ENCODE measurements at places on chromosomes 6 and 20.

- DNase-seq, result peak; percentile 14
Measured at GRCh38 chr20:39311851-39312506, 349.8 kb downstream of the DHX35 start.

- DNase-seq, result no peak
Measured at GRCh38 chr20:49792611-49793010, 20.0 kb upstream of the SLC9A8 start.

GRCh38 chr6:121639021-121639420, 203.6 kb downstream of the GJA1 start:
- no peak for DNase-seq

DNA sequence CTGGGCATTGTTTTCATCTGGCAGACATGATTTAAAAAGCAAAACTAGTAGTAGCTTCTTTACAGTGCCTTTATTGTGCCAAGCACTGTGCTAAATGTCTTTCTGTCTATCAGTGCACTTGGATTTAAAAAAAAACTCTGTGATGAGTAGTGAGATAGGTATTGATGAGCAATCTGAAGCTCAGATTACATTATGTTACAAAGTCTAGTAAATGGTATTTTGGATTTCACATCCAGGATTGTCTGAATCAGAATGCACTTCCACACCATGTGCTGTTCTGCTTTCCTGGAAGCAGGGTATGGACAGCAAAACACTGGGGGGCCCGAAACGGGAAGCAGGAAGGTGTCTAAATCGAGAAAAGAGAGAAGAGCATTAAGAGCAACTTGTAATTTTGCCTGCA, 103.4 kb upstream of the CCN2 start:
- DNase-seq, result no peak

- DNase-seq, result no peak
Measured at GRCh38 chr6:111880181-111880888, 7.1 kb upstream of the FYN start.

GRCh38 chr6:150680510-150680909, 80.8 kb downstream of the PLEKHG1 start:
- no peak for DNase-seq

- peak; percentile 43 for DNase-seq
Measured at GRCh38 chr20:63772781-63773518, 33.4 kb downstream of the SLC2A4RG start.

DNA sequence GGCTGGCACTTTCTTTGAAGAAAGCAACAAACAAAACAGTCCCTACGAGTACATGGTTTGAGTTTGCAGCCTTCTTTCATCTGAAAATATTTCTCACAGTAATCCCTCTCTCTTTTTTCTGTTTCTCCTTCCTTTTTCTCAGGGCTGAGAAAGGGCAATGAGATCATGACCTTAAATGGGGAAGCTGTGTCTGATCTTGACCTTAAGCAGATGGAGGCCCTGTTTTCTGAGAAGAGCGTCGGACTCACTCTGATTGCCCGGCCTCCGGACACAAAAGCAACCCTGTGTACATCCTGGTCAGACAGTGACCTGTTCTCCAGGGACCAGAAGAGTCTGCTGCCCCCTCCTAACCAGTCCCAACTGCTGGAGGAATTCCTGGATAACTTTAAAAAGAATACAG, 80.7 kb upstream of the CLDN20 start:
- no peak for DNase-seq

DNA sequence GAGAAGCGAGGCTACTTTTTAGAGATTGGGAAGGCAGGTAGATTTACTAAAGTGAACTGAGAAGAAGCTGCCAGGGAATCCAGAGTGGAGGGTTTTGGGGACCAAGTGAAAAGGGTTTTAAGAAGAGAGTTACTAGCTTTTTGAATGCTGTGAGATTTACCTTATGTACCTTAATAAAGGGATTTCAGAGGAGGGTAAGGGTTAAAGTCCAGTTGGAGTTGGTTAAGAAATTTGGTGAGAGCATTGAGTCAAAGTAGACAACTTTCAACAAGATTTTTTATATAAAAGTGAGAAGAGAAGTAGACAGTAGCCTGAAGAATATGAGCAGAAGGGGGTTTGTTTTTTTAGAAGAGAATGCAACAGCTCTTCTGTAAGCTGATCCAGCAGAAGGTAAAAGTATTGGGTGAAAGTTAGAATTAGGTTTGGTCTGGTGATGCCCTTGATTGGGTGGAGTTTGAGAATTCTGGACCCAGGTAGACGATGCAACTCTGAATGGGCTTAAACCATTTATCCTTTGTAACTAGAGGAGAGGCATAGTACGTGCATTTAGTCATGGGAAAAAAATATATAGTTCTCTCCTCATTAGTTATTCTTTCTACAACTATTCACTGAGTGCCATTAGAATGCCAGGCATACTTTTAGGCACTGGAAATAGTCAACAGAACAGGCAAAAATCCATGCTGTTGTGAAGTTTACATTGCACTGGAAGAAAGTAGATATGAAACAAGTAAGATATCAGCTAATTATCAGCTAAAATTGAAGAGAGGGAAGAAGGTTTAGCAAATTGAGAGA, 44.8 kb downstream of the ATRN start:
- DNase-seq, result no peak

DNA sequence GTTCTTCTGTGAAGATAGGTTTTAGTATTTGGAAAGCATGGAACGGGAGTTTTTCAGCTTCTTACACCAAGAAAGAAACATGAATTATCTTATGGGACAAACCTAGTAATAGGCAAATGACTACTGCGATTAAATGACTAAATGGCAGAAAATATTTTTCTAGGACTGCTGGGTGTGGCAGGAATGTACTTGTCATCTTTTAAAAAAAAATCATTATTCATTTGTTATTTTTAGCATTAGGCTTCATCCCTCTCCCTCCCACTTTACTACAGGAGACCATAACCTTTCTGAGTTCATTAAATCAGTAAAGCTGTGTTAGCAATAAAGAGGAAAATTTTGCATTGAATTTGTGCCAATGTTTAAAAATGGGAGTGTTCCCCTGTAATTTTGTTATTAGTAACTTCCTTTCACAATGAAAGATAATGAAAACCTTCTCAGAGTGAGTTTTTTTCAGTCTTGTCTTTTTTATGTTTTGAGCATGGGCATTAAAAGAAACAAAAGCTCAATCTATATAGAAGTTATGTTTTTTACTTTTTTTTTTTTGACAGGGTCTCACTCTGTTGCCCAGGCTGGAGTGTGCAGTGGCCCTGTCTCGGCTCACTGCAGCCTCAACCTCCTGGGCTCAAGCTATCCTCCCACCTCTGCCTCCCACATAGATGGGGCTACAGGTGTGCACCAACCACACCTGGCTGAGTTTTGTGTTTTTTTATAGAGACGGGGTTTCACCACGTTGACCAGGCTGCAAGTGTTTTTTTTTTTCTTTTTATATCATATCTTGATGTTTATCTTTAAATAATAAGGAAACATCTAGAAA, 105.6 kb upstream of the CLDN20 start:
- no peak for DNase-seq

- no peak for DNase-seq
Measured at GRCh38 chr6:93235775-93236174, 183.6 kb downstream of the EPHA7 start.

GRCh38 chr6:150721418-150722266, 122.0 kb downstream of the PLEKHG1 start:
- DNase-seq, result no peak

GRCh38 chr6:339480-339879, 47.2 kb downstream of the DUSP22 start:
- no peak for DNase-seq

DNA sequence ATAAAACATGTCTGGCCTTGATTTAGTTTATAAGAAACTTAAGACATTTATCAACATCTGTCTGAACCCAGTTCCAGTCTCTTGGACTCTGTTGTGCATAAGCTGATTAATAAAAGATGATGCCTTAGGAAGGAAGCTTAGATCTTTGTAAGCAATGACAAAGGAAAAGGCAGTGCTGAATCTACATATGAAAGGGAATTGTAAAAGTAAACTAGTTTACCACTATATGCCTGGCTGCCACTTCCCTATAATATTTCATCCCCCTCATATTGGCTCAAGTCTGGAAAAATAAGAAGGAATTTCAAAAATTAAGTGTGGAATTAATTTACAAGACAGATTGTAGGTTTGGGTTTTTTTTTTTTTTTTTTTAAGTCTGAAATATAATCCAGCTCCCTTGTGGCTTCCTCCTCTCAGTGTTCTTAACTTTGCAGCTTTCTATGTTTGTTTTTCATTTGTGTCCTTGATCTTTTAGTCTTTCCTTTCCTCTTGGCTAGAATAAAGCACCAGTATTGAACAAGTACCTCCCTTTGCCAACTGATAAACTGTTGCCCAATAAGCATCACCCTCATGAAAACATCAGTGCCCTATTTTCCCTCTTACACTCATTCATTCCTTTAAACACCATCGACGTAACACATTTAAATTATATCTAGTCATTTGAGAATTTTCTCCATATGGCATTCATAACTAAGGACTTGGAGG, 146.7 kb upstream of the TBX18 start:
- DNase-seq, result no peak

Data from posterior cingulate gyrus (tissue), 11 donors.